ENCODE measurements at places on chromosomes 1 and 21.

- no peak for DNase-seq
These were observed 358.7 kb downstream of the BARHL2 start for GRCh38 chr1:90358448-90358847.

GRCh38 chr1:8317647-8318381 lies at the start of gene SLC45A1:
Gene SLC45A1 (plus strand): TSS chr1:8318114. CDS start chr1:8324330, 6,216 bp downstream.
- peak; percentile 75 for DNase-seq

- DNase-seq: no peak
These were observed 91.4 kb downstream of the HMCN1 start for GRCh38 chr1:185825556-185825955.

DNA sequence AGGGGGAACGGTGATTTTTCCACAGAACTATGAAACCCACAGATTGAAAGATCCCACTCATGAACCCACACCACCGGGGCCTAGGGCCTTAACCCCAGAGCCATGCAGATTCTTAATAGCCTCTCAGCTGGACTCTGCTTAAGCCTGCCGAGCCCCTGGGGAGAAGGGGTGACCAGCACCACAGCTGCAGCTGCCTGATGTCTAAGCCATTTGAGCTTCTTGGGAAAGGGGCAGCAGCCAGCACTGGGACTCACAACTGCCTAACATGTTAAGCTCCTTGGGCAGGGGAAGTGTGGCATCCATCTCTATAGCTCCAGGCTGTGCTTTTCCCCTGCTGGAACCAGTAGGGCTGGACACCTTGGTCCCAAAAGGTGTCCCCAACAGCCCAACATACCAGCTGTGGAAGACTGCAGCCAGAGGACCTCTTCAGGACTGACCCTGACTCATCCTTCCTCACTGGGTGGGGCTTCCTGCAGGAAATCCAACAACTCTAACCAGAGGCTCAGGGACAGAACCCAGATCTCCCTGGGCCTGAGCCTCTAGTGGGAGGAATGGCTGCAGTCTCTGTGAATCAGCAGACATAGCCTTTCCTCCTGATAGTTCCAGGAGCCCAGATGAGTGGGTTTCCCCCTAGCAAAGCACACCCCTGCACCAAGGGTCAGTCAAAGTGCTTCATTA lies 34.6 kb upstream of the FMO3 start:
- DNase-seq: no peak

- DNase-seq: no peak
These were observed 182.5 kb upstream of the JUN start for GRCh38 chr1:58966103-58966916.

GRCh38 chr21:39064325-39065012 lies 118.8 kb downstream of the PSMG1 start:
- DNase-seq: no peak

GRCh38 chr1:111474106-111474505 lies 322 bp downstream of the C1orf162 start:
- no peak for DNase-seq

DNA sequence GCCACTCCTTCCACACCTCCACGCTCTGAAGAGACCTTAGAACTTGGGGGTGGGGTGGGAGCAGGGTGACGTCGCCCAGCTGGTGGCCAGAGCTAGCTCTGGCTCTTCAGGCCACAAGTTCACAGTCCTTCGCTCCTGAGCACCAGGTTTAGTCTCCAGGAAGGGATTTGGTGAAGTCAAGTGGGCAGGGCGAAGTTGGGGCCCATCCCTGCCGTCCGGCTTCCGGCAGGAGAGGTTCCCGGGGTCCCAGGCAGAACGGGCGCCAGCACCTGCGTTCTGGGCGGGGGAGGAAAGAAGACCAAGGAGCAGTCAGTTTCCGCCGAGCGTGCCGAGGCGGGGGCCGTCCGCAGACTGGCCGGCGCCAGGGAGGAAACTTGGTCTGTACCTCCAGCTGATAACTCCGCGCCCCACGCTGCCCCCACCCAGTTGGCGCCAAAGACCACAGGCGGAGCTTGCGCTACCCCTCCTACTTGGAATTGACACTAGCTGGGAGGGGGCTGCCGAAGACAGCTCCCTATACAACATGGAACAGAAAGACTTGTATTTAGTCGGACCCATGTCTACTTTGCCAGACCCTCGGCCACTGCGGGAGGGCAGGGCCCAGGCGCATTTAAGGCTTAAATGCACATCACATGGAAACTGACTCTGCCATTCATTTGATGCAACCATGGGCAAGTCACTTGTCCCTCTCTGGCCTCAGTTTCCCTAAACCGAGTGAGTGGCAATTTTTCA lies 995 bp downstream of the ID3 start:
- DNase-seq: no peak

- DNase-seq: no peak
These were observed 264.0 kb downstream of the CTH start for GRCh38 chr1:70674941-70675685.

- DNase-seq: no peak
These were observed 68.8 kb downstream of the SMYD2 start for GRCh38 chr1:214349781-214350180.

DNA sequence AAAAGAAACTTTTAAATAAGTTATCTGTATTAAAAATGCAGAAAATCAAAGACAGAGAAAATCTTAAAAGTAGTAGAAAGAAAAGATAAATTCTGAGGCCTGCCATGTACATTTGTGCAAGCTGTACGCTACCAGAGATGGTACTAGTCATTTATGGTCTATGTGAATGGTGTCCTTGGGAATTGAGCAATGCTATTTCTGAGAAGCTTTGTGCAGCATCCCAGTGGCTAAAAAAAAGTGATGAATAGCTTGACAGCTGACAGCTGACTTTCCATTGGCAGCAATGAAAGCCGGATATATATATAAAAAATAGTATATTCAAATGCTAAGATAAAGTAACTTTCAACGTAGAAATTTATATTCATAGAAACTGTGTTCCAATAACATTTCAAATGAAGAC lies 58.8 kb upstream of the KCTD3 start:
- DNase-seq: no peak

GRCh38 chr1:202162047-202162417 lies 1.6 kb upstream of the PTPN7 start:
- DNase-seq: no peak

- DNase-seq: no peak
These were observed 125.1 kb downstream of the NFIA start for GRCh38 chr1:61207416-61207815.

DNA sequence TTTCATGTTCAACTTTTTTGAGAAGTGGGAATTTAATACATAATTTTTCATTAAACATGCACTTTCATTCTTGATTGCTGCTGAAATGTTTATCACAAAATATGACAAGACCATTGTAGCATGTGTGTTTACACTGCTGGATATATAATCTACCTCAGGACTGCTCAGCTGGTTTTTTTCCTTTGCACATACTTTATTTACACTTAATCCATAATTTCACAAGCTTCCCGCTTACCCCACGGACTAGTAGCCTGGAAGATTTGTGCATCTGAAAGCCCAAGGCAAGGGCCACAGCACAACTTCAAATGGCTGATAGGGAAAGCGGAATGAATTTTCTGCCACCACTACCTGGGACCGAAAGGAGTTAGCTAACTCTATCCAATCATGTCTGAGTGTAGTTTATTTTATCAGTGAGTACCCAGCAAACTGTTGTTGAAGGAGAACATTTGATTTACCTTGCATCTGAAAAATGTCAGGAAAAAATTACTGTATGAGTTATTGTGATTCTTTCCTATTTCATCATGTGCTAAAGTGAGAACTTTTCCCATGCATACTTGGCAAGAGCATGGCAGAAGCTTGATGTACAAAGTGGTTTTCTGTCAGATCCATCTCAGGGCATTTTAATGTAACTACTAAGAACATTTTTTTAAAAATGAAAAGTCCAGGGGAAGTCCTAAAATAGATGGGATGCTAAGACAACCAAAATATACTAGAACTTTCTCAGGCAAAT lies 558.2 kb upstream of the USP24 start:
- DNase-seq: no peak

- no peak for DNase-seq
These were observed 22.7 kb downstream of the PIGM start for GRCh38 chr1:160009081-160009480.

GRCh38 chr1:184520336-184520735 lies 133.5 kb downstream of the C1orf21 start:
- no peak for DNase-seq

DNA sequence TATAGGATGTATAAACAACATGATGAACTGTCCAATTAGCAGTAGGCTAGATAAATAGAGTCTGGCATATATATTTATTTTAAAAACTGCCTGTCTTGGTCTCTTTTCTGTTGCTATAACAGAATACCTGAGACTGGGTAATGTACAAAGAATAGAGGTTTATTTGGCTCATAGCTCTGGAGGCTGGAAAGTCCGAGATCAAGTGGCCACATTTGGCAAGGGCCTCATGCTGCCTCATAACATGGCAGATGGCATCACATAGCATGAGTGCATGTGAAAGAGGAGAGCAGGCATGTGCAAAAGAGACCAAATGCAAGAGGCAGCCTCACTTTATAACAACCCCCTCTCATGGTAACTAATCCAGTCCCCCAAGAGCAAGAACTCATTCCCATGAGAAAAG lies 6.0 kb downstream of the STYXL2 start:
- no peak for DNase-seq

GRCh38 chr1:220339581-220339980 lies 67.3 kb upstream of the RAB3GAP2 start:
- DNase-seq: no peak

DNA sequence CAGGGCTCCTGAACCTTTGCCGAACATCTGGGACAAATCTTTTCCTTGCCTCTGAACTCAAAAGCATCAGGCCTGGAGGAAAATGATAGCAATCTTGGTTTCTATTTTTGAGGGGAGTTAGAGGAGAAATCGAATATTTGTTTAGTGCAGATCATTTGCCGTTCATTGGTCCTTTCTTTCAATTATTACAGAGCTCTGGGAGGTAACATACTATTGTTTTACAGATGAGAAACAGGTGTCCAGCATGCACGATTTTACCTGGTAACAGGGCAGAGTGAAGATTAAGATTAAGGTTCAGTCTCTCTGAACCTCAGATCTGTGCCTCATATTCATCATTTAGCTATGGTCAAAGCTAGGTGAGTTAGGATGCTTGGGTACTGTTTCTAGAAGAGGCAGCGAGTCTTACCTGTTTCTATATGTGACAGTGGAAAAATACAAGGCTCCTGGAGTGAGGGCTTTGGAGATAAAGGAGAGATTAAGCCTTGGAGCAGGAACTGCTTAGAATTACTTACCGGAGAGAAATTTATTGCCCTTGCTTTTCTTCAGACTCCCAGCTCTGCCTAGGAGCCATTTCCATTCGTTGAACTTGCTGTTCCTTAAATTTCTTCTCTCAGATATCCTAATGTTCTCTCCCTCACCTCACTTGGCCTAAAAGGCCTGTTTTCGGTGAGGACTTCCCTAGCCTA lies 1.4 kb downstream of the PRCC start:
- no peak for DNase-seq

- DNase-seq: no peak
These were observed 62.7 kb downstream of the ZNF648 start for GRCh38 chr1:181998858-181999257.

- DNase-seq: no peak
These were observed 97.5 kb upstream of the KCNE2 start for GRCh38 chr21:34266351-34266750.

GRCh38 chr1:12629985-12630760 lies 12.2 kb upstream of the DHRS3 start:
- DNase-seq: no peak

DNA sequence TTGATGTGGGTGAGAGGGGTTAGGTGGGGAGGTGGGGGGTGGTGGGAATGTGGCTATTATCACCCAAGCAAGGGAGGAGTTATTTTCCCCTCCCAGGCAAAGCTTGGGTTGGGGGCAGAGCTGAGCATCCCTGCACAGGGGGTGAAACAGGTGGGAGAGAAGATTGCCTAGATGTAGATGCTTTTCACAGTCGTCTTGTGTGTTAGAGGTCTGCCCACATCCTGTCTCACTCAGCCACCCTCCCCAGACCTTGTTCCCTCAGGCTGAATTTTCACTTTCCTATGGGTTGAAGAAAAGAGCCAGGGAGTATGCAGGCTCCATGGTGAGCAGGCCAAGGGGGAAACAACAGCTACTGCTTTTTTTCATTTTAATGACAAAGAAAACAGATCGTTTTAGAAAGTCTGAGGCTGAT lies 223.5 kb downstream of the KIF26B start:
- DNase-seq: no peak

GRCh38 chr1:209607102-209607794 lies 23.7 kb downstream of the CAMK1G start:
- DNase-seq: no peak

- DNase-seq: no peak
These were observed 18.6 kb downstream of the PRDX6 start for GRCh38 chr1:173495609-173496267.

- no peak for DNase-seq
These were observed 142.3 kb upstream of the CHRM3 start for GRCh38 chr1:239244084-239244483.

Measured in globus pallidus (tissue), 1 donor.